Urinary bladder (tissue), 4 donors: ENCODE measurements at places on chromosomes 16 and 17. TPM values are rescaled to one million over a fixed set of nuclear protein-coding genes. Genes with fewer than 3 reads are reported as not detected.

Gene PRAC1
- 7.7 TPM for total RNA-seq

Gene SHBG
- total RNA-seq = 0.32 TPM

Gene FOXN1
- total RNA-seq = 0.11 TPM

Gene KRT28
- not detected for total RNA-seq
